ENCODE measurements at places on chromosomes 7 and 10.

DNA sequence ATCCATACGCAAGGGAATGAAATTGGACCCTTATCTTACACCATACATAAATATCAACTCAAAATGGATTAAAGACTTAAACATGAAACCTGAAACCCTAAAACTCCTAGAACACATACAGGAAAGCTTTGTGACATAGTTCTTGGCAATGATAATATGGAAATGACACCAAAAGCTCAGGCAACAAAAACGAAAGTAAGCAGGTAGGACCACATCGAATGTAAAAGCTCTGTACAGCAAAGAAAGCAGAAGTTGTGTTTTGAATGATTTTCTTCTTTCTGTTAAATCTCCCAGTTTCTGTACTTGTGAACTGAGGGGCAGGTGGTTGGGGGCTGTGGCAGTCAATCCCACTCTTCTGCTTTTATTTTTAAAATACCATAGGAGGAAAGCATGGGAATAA lies 368.4 kb upstream of the PODXL start:
- no peak for DNase-seq

DNA sequence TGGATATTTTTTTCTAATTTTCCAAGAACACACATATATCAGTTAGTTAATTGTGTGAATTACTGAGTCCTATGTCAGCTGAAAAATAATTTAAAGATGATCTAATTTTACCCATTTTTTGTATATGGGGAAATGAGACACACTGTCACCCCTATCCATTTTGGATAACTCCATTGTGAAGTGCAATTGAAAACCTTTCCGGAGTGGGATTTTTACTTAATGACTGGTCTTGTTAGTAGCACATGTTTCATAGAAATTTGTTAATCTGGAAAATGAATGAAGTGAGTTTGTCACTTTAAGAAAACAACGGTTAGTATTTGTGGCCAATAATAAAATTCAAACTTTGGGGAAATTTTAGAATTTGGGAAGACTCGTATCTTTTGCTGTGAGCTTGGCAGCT lies 2.0 kb downstream of the GARS1 start:
- no peak for DNase-seq

DNA sequence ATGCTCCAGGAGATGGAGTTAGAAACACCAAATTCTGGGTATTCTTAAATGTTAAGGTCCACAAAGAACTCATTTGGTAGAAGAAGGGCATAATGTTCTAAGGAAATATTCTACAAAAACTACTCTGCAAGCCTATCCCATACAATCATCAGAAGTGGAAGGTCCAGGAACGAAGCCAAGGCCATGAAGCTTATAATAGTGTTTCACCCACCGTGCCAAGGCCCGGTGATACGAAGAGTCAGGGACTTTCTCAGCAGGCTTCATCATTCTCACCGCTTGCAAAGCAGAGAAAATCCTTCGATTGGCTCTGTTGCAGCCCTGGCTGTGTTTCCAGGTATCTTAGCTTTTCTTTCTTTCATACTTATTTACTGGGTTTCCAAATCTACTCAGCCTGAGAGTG lies 351.9 kb upstream of the CELF2 start:
- DNase-seq: no peak

DNA sequence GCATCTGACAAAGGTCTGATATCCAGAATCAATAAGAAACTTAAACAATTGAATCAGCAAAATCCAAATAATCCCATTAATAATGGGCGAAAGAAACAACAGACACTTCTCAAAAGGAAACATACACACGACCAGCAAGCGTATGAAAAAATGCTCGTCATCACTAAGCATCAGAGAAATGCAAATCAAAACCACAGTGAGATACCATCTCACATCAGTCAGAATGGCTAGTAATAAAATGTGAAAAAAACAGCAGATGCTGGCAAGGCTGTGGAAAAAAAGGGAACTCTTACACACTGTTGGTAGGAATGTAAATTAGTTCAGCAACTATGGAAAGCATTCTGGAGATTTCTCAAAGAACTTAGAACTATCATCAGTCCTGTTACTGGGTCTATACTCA lies 496.7 kb downstream of the SH2D4B start:
- DNase-seq: no peak

GRCh38 chr10:4650582-4650981 lies 175.4 kb upstream of the AKR1E2 start:
- DNase-seq: peak; percentile 30

DNA sequence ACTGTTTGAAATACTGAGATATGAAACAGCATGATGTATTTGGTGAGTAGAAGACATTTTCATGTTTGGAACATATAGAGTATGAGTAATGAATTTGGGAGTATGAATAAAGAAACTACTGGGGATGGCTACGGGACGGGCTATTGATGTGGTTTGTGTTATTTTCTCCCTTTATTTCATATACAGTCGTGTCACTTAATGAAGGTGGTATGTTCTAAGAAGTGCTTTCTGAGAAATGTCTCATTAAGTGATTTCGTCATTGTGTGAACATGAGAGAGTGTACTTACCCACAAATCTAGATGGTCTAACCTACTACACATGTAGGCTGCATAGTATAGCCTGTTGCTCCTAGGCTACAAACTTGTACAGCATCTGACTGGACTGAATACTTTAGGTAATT lies 106.3 kb downstream of the CCNY start:
- no peak for DNase-seq

DNA sequence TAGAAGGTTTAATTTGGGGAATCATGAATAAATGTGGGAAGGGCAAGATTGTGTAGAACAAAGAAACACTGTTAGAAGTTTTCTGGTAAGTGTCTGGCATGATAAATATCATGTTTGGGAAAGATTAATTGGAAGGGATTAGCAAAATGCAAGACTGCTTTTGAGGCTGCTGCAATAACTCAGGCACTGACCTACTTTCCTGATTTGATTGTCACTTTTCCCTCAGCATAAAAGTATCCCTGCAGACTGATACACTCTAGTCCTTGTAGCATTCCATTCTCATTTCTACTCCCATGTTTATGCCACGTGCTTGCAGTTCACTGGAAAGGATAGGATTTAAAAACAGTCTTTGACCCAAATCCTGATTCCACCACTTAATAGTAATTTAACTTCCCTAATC lies 303.3 kb upstream of the SEMA3A start:
- DNase-seq: no peak

DNA sequence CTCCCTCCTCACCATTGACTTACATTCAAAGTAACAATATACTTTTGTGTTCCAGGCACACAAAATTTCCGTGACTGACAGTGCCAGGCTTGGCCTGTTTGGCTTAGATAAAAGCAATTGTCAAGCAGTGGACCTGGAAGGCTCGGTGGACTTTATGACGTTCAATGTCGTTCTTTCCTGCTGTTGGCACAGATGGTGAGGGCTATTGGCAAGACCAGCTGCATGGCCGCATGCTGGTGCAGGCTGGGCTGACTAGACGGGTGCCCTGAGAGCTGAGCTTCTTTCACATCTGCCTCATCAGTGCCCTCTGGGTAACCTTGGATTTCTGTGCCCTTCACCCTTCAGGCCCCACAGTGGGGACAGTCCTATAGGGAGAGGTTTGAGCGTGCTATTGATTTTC lies 45.2 kb downstream of the WIPF3 start:
- DNase-seq: peak; percentile 47

- DNase-seq: no peak
Measured at GRCh38 chr7:23600236-23600635, 3.1 kb downstream of the CCDC126 start.

GRCh38 chr10:106820579-106820978 lies 343.9 kb downstream of the SORCS1 start:
- DNase-seq: no peak

DNA sequence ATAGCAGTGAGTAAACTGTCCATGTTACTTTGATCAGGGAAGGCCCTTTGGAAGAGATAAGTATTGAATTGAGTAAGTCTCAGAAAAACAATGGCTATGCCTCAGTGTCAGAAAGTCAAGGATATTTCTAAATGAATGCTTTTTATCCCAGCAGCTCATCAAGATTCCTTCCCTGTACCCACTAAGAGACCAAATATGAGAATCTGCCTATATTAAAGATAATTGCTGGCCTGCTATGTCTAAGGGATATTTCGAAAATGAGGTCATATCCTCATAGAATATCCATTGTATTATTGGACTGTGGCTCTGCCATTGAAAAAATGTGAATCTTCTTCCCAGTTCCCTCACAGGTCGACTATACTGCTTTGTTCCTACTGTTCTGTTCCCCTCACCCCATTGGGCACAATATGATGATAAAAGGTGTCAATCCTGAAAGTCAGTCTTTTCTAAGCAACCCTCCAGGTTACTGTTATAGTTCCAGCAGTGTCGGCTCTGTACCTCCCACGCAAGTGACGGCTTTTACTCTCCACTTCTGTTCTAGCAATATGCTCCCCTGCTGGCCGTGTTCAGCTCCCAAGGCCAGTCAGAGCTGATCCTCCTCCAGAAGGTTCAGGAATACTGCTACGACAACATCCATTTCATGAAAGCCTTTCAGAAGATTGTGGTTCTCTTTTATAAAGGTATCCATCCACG lies 51.7 kb downstream of the BZW2 start:
- no peak for DNase-seq

Data from femur (tissue), 1 donor.